Fibroblast of skin of left quadriceps (primary cell): ENCODE measurements at places on chromosomes 4 and X.

DNA sequence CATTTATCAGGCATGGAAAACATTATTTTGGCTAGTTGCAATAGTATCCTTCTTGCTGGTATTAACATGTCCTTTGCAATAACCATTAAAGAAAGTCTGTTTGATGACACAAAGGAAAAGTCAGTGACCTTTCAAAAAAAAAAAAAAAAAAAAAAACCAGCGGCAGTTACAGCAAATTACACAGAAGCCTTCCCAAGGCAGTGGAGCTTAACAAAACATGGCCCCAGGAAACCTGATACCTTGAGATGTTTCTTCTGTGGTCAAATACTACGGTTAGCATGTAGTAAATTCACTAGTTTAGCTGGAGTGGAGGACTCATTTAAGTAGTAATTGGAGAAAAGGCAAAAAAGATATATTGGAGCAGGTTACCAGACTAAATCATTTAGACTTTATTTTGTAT lies 359.1 kb downstream of the DACH2 start:
- DNase-seq = no peak

DNA sequence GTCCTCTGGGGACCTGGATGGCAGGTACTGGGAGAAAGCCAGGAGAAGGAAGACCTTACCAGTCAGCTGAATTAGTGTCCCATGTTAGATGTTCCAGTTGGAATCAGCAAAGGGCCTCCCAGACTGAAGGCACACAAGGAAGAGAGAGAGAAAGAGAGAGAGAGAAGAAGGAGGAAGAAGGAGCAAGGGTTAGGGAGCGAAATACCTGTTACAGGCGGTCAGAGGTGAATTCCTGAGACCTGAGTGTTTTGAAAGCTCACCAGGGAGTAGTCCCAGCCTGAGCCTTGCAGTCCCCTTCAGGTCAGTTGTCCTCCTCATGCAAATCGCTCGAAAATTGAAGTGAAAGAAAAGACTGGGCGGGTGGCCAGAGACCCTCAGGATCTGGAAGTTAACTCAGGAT lies 60.3 kb downstream of the USP11 start:
- no peak for DNase-seq

DNA sequence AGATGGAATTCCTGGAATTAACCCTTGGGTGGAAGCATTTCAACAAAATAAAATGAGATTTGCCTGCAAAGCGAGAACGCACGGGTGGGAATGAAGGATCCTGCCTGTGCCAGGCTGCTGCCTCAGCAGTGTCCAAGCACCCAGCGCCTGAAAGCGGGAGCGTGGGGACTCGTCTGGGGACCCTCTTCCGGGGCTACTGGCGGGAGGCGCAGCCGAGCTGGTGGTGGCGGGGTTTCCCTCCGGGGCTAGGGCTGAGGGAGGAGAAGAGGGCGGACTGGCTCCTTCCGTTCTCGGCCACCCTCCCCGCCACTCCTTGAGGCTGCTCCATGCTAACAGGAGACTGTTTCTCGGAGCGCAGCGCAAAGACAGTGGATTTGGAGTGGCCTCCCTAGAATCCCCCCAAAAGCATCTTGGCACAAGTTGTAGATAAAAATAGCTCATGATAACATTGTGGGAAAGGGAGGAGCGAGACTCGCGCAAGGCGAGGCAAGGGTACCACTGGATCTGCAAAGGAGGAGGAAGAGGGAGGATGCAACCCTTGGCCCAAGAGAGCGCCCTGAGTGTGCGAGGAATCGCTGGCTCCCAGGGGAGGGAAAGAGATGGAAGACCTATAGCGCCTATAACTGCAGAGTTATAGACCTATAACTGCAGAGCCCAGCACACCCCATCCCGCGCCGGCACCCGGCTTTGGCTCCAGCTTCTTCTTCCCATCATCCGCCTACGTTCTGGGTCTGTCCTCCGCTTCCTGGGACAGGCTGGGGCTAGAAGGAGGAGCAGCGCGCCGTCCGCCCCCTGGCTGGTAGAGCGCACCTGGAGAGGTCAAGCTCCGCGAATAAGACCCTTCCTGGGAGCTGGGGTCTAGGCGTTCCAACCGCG lies 1.3 kb downstream of the HS3ST1 start:
- no peak for DNase-seq

- no peak for DNase-seq
These were observed 23.8 kb downstream of the NWD2 start for GRCh38 chr4:37268319-37268718.

DNA sequence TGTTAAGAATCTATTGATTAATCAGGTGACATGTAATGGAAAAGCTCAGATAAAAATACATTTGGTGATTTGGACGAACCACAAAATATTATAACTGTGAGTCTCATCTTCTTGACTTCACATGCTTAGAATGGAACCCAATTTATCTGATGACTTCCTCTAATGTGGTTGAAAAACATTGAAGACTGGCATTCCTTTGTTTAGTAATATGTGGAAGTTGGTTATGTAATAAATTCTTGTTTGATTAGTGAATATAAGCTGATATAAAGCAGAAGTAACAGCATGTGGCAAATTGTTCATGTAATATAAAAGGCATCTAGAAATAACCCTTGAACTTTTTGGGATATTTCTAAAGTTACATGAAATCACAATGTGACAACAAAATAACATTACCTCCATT lies 9.7 kb downstream of the GIMD1 start:
- peak; percentile 59 for DNase-seq

- no peak for DNase-seq
These were observed 46.9 kb downstream of the GPC3 start for GRCh38 chrX:133938530-133938929.

DNA sequence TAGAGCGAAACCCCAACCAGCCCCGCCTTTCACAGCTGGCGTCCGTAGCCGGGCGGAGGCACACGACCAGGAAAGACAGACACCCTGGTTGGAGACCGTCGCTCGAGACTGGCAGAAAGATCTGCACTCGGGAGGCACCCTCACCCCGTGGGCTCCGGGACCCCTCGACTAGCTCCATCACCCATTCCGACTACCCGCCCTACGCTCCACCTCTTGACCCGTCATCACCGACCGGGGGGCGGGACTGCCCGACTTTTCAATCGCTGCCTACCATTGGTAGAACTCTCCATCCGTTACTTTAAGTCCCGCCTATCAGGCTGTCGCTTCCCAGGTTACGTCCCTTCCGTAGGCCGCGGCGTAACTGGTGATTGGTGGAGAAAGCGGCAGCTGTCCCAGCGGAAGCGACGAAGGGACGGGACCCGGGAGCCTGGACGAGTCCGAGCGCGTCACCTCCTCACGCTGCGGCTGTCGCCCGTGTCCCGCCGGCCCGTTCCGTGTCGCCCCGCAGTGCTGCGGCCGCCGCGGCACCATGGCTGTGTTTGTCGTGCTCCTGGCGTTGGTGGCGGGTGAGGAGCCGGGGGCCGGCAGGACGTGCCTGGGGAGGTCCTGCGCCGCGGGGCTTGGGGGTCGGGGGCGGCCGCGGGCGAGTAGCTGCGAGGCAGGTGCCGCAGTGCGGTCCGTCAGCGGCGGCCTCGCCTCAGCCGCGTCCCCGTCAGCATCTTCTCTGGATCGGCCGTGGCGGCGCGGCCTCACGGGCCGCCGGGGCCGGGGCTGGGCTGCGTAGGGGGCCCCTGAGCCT lies at the start of gene ATP6AP2:
Gene ATP6AP2, plus strand, starts transcription at position 434 of the 799 bp plus-strand sequence. Its CDS starts 96 bp downstream, at position 530.
- DNase-seq = peak; percentile 78

DNA sequence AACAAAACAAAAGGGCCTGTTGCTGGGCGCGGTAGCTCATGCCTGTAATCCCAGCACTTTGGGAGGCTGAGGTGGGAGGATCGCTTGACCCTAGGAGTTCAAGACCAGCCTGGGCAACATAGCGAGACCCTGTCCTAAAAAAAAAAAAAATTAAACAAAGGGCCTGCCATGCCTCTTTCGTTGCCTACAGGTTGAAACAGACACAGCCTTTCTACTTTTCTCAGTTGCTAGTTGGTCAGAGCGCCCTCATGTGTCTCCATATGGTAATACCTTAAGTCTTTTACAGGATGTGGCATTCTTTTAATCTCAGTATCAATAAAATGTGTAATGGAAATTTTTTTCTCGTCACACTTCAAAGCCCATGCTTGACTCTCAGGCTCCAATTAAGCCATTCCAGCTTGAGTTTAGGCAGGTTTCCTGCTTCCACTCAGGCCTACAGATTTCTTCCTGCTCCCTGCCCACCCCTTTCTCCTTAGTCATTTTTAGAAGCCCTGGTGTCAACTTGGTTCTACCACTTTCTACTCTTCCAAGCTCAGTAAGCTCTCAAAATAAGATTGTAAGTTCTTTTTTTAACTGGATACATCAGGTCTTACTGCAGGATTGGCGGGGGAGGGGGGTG lies 4.6 kb upstream of the SOWAHD start:
- no peak for DNase-seq

DNA sequence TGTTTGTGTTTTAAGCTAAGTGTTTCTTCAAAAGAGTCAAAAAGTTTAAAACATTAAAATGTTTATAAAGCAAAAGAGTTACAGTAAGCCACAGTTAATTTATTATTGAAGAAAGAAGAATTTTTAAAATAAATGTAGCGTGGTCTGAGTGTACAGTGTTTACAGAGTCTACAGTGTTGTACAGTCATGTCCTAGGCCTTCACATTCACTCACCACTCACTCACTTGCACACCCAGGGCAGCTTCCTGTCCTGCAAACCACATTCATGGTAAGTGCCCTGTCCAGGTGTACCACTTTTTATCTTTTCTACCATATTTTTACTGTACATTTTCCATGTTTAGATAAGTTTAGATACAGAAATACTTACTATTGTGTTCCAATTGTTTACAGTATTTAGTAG lies 239.7 kb upstream of the AGA start:
- no peak for DNase-seq

GRCh38 chr4:186628058-186628711 lies 72.8 kb upstream of the MTNR1A start:
- DNase-seq = no peak

DNA sequence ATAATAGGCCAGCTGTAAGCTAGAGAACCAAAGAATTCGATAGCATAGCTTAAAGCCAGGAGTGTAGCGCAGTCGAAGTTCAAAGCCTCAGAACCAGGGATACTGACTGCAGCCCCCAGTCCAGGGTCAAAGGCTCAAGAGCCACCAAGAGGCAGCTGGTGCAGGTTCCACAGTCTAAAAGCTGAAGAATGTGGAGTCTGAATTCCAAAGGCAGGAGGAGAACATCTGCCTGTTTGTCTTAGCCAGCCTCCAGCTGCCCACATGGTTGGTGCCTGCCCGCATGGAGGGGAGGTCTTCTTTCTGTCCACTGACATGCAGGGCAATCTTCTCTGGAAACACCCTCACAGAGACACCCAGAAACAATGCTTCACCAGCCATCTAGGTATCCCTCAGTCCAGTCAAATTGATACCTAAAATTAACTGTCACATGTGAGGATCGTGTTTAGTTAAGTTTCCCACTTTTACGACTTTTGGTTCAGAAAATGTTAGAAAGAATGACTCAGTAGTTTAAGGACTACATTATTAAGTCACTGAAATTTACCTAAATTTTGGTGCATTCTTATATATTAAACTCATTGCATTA lies 52.8 kb upstream of the RHOH start:
- DNase-seq = no peak

DNA sequence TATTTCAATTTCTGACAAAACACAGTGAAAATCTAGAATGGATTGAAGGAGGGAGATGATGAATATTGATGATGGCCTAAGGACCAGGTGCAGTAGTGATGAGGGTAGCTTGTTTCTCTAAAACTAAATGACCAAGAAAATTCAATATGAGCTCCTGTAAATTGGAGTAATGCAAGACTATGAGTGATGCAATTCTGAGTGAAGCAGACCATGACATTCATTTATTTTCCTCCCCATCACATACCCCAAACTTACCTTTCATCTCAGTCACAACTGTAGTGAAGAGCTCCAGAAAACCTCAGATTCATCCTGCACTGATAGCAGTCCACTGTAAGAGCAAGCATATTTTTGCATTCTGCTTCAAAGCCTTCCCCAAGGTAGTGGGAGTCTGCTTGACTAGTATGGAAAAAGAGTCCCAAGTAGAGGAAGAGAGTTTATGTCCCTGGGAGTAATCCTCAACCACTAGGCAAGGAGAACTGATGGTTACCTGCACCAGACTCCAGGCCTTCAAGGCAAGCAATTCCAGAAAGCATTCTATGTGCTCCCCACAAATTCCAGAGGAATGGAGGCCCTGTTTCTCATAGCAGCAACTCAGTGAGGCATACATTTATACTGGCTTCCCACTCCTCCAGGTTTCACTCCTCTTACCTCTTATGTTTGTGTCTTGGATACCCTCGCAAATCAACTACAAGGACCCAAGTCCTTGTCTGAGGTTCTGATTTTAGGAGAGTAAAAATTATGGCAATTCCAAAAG lies 47.2 kb downstream of the CXCL1 start:
- no peak for DNase-seq

GRCh38 chr4:3871181-3871852 lies 105.1 kb downstream of the ADRA2C start:
- no peak for DNase-seq

DNA sequence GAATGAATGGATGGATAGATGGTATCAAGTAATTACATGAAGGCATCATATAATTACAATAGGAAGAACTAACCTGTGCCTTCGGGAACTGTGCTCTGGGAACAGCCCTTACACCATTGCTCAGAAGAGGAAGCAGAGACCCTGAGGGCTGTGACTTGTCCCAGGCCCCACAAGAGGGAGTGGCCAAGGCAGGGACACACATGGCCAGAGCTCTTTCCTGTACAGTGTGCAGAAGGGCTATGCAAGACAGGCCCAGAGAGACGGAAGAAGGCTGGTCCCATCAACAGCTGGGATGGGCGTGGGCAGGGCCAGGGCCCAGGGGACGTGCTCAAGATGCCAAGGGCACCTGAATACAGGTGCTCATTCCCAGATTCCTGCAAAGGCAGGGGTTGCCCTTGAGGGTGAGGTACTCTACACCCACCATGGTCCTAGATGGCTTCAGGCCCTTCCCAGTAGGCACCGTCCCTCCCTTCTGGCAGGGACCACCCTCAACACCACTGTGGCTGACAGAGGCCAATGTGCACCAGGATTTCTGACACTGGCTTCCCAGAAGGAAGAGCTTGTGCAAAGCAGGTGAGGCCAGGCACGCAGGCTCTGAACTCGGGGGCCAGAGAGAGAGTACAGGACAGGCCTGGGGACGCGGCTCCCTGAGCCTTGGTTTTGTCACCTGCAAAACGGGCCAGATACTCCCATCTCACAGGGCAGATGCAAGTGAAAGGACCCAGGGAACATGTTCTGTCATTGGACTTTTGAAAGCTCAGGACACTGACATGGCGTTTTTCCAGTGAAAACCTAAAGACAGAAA lies 1.7 kb downstream of the EVC2 start:
- no peak for DNase-seq

- no peak for DNase-seq
These were observed 41.1 kb downstream of the HSD17B13 start for GRCh38 chr4:87281603-87282002.

GRCh38 chr4:32771491-32771890 lies 2051.3 kb downstream of the PCDH7 start:
- DNase-seq = no peak

DNA sequence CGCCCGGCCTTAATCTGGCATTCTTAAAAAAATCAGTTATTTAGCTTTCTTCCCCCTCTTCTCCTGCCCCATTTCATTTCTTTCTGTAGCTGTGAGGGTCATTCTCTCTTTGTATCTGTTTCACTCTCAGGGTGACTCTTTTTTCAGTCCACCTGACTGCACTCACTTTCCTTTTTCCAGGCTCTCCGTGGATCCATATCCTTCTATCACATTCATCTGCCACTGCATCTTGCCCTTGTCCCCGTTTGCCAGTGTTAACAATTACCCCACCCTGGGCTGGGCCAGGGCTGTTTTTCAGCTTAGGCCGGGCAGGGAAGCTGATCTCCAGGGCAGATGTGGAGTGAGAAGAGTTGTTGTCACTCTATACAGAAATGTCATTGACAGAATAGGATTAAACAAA lies 7.7 kb downstream of the FHL1 start:
- no peak for DNase-seq
